ENCODE measurements at places on chromosomes 3 and 15.

DNA sequence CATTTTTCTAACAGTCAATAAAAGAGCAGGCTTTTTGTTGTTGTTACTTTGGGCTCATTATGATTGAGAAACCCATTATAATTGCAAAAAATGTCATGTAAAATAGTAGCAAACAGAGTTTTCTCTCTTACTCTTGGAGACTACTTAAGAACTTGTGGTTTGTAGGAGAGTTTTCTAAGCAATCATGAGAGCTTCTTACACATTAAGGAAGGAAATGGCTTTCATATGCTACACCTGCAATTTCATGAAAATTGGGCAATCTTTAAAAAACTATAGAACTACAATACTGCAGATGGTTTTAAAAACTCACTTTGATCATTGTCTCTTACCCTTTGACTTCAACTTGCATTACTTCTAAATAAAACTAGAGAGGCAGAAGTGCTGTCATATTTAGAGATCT is 701.8 kb downstream of the ZPLD1 start:
- no peak for DNase-seq

DNA sequence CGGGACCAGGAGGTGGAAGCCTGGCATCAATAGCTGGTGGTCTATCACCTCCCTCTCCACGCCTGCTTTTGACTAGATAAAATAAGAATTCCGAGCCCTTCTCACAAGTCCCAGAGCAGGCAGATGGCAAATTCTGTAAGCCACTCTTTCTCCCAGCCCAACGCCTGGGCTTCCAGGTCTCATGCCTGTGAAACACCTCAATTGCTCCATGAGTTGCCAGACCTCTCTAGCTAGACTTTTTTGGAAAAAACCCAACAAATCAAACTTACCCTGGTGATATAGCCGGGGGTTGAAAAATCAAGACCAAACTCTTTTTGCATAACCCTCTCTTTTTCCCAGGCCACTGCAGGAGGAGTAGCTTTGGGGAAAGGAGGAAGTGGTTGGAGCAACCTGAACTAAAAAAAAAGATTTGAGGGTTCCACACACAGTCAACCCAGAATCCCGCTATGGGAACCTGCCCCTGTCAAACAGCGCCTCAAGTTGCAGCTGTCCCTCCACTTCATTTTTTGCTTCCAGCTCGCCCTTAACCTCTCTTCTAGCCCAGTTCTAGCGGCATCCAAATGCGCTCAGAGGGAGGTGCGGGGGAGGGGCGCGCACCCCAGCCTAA is 7.0 kb downstream of the BHLHE40 start:
- DNase-seq = no peak

- no peak for DNase-seq
Observed at GRCh38 chr3:155244216-155244615, 49.3 kb downstream of the STRIT1 start.

- DNase-seq = no peak
Observed at GRCh38 chr3:95272781-95273180, 1209.9 kb downstream of the NSUN3 start.

GRCh38 chr3:53845103-53845880 is 927 bp downstream of the CHDH start:
- no peak for DNase-seq

- no peak for DNase-seq
Observed at GRCh38 chr3:23889950-23890349, 26.8 kb downstream of the NKIRAS1 start.

- DNase-seq = no peak
Observed at GRCh38 chr3:79453600-79453999, 314.2 kb downstream of the ROBO1 start.

DNA sequence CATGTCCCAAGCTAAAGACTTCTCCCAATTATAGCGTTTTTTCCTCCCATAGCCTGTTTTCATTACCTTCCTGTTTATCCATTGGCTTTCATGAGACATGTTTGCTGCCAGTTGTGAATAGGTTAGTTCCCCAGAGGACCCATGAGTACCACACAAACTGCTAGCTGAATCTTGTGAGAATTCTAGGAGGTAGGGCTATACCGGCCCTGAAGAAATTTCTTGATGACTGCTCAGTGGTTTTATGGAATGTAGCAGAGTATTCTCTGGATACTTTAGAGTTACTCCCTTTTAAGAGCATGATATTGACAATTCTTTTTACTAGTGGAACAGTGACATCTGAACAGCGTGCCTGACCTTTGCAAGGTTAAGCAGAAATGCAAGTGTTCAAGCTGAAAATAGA is 210.4 kb downstream of the MCTP2 start:
- DNase-seq = no peak

GRCh38 chr3:17047162-17047561 is 162.4 kb downstream of the PLCL2 start:
- DNase-seq = no peak

Measured in NCI-H774 (cell line).